ENCODE measurements at places on chromosomes 4 and X.

- DNase-seq, result no peak
Observed at GRCh38 chr4:10983268-10983667, 298.7 kb upstream of the CLNK start.

- no peak for DNase-seq
Observed at GRCh38 chr4:6750286-6751221, 32.0 kb upstream of the KIAA0232 start.

GRCh38 chr4:76001700-76002099, 5.6 kb downstream of the CXCL9 start:
- DNase-seq, result no peak

- DNase-seq, result no peak
Observed at GRCh38 chrX:19649226-19649995, 134.1 kb upstream of the MAP3K15 start.

DNA sequence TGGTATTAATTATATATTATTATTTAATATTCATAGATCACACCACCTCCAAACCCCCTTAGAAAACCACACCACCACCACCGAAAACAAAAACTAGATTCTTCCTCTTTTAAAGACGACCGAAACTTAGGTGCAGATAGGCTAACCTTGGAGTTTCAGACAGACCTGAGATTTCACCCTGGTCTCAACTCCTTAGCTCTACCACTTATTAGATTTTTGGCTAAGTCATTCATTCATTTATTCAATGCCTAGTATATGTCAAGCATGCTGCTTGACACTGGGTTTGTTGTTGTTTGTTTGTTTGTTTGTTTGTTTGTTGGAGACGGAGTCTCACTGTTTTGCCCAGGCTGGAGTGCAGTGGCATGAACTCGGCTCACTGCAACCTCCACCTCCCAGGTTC, 9.5 kb upstream of the BMP2K start:
- no peak for DNase-seq

DNA sequence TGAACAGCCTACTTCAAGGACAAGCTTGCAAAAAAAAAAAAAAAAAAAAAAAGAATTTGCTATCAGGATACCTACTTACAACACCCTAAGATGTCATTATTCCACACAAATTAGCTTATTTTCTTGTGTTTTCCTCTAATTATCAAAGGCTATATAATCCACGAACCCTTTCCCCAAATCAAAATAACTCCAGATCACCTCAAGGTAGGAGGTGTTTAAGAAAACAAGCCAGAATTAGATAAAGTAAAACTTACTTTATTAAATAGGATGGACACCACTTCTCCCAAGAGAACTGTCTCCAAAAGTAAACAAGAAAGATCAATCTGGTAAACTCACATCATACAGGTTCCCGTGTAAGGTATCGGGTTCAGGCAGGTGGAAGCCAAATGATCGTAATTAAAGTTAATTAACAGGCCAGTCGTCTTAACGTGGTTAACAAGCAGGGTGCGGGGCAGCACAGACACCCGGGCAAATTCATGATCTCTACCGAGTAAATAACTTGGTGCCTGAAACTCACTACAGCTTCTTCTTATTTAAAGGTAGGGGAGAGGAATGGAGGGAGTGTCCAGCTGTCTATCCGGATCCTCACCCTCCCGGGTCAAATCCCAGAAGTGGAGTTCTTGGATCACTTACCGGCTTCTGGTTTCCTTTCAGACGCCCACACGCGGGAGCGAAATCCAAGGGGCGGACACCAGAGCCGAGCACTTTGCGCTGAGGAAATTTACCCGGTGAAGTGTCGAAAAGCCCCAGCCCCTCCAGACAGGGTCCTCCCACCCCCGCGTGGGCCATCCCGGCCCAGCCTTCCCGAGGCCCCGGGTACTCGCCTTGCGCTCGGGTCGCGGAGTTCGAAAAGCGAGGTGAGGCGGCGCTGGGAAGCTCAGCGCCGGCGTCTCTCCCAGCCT, 708 bp downstream of the ARAP2 start:
- DNase-seq, result no peak

DNA sequence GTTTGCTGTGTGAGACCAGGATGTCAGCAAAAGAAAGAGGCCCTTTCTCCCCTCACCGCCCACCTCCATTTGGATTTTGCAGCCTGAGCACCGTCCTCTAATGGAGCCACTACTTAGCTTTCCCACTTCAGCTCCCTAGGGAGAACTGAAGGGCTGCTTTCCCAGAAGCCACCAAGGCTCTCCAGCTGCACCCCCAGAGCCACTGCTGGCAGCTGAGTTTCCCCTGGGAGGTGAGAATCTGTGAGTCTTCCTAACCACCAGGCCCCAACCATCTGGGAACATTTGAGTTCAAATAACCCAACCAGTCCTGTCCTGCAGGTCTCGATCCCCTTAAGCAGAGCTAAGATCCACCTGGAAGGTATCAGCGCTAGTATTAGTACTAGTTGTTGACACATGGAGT, 173.1 kb upstream of the USP9X start:
- no peak for DNase-seq

DNA sequence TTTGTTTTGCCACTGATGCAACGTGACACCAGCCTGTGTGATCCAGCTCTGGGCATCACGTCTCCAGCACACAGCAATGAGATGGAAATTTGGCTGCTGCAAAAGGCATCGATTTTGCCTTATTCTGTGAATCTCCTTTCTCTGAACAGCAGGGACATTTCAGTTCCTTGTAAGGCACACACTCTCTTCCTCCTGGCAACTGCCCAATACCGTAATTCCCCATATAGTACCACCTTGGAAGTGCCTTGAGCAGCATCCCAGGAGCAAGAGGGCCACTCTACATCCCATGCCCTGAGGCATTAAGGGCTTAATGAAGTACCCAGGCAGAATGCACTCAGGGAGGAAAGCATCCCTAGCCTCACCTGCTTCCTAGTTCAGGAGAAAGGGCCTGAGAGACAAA, 10.5 kb upstream of the MAMLD1 start:
- DNase-seq, result no peak

DNA sequence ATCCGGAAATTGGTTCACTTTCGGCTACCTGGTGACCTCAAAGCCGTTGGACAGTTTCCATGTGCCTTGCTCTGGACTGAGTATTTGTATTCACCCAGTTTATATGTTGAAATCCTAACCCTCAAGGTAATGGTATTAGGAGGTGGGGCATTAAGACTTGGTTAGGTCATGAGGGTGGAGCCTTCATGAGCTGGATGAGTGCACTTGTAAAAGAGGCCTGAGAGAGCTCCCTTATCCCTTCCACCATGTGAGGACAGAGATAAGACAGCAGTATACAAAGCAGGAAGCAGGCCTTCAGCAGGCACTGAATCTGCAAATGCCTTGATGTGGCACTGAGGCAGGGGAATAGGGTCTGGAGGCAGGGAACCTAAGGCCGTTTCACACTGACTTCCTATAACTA, 5.3 kb upstream of the OPHN1 start:
- DNase-seq, result no peak

- DNase-seq, result no peak
Observed at GRCh38 chr4:93029769-93030168, 726.0 kb downstream of the GRID2 start.

GRCh38 chrX:22538580-22538979, 265.9 kb downstream of the CBLL2 start:
- no peak for DNase-seq

- no peak for DNase-seq
Observed at GRCh38 chrX:97189668-97190067, 306.0 kb downstream of the RPA4 start.

- DNase-seq, result no peak
Observed at GRCh38 chr4:81891005-81891996, 419.6 kb upstream of the RASGEF1B start.

GRCh38 chr4:139834981-139835391, 169.4 kb downstream of the MGST2 start:
- no peak for DNase-seq

GRCh38 chr4:88489100-88489761, 32.3 kb downstream of the HERC5 start:
- DNase-seq, result no peak

- DNase-seq, result no peak
Observed at GRCh38 chrX:14673764-14674163, 144.4 kb downstream of the GLRA2 start.

GRCh38 chr4:65777270-65777669, 107.0 kb upstream of the EPHA5 start:
- DNase-seq, result no peak

DNA sequence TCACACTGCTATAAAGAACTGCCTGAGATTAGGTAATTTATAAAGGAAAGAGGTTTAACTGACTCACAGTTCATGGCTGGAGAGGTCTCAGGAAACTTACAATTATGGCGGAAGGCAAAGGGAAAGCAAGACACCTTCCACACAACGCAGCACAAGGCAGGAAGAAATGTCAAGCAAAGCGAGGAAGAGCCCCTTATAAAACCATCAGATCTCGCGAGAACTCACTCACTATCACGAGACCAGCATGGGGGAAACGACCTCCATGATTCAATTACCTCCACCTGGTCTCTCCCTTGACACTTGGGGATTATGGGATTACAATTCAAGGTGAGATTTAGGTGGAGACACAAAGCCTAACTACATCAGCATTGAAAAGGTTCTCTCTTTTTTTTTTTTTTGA, 39.6 kb downstream of the PALLD start:
- DNase-seq, result no peak

DNA sequence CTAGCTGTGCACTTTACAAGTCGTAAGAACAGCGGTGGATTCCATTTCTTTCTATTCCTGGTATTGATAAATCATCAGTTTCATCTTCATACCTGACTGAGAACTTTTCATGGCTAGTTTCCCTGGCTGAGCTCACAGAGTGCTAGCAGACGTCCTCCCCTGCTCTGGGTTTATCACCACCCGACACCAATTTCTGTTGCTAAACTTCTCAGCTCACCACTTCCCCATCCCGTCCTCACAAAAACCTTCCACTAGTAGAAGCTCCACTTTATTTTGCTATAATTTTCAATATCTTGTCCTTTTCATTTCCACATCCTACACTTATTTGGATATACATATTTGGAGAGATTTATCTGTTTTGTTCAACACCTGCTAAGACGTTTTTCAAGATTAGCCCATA, 869.4 kb upstream of the FRG1 start:
- no peak for DNase-seq

- DNase-seq, result no peak
Observed at GRCh38 chr4:174222266-174222872, 61.1 kb downstream of the FBXO8 start.

DNA sequence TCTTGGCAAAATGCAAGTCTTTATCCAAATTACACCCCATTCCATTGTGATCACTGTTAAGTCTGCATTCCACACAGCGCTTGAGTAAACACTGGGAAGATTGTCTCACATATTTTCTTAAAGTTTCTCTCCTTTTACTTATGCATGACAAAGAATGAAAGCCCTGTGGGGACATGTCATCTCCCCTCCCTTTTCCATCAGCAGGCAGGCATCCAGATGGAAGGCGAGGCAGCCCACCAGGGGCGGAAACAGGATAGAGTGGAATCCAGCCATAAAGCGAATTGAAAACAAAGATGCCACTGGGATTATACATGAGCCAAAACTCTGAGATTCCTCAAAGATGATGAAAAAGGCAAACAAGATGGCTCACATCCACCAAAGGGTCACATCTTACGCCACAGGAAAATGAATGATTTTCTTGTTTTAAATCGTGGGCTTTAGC, 78.2 kb downstream of the AFAP1 start:
- no peak for DNase-seq

DNA sequence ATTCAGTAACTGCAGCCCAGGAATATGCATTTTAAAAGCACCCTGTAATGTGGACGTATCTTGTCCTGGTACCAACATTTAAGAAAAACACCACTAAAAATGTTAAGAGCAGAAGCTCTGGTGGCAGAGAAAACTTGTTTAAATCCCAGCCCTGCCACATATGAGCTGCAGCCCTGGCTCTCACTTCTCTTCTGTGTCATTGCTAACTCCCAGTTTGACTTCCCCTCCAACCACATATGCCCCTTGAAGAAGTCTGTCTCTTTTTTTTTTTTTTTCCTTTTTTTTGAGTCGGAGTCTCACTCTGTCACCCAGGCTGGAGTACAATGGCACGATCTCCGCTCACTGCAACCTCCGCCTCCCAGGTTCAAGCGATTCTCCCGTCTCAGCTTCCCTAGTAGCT, 14.8 kb downstream of the LHFPL1 start:
- DNase-seq, result no peak

DNA sequence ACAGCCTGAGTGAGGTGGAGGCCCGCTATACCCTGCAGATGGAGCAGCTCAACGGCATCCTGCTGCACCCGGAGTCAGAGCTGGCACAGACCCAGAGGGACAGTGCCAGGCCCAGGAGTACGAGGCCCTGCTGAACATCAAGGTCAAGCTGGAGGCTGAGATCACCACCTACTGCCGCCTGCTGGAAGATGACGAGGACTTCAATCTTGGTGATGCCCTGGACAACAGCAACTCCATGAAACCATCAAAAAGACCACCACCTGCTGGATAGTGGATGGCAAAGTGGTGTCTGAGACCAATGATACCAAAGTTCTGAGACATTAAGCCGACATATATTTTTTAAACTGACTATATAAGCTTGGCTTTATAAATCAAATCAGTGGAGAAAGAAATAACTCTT, 73.3 kb upstream of the HHIP start:
- DNase-seq, result no peak

DNA sequence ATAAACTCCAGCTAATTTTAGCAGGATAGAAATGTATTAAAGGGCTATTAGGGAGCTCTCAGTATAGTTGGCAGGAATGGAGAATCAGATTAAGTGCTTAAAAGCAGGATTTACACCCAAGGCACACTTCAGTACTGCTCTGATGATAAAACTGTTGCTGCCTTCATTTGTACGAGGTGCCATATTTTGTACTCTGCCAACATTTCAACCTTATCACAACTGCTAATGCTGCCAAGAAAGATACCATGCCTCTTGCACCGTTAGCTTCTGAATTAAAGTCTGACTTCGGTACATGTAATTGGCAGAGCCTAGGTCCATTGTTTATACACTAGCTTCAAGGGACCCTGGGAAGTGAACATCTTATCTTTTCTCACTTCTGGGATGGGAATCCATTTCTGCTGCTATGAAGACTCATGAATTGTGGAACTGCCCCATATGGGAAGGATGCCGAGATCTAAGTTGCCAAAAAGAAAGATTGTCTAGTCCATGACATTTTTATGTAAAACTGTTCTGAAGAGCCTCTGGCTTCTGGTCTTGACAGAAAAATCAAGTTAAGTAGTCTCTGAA, 624.0 kb upstream of the IGFBP7 start:
- DNase-seq, result no peak

GRCh38 chrX:112259375-112259774, 176.8 kb upstream of the TRPC5 start:
- no peak for DNase-seq

GRCh38 chrX:153670748-153671588, 2.6 kb downstream of the PNCK start:
- no peak for DNase-seq

- no peak for DNase-seq
Observed at GRCh38 chrX:102728646-102729045, 8.1 kb downstream of the GPRASP3 start.

DNA sequence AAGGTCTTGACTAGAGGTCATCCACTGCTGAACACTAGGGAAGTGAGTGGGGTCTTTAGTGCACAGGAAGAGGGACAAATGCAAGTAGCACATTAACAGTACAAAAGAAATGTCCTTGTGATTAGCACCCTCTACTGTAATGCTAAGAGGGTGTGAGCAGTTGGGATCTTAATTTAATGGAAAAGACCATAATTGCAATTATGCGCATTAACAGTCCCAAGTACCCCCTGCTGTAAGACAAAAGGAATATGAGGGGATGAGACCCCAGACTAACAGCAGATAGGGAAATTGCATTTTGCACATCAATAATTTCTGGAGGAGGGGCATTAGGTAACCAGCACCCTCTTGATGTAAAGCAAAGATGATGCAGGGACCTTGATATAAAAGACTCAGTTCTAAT, 285.0 kb downstream of the CHIC1 start:
- DNase-seq, result no peak

All from activated CD4-positive, alpha-beta T cell treated with anti-CD3 and anti-CD28 coated beads for 24 hours (primary cell).